ENCODE measurements at places on chromosomes 6 and 20. TPM values are rescaled to one million over a fixed set of nuclear protein-coding genes. Genes with fewer than 3 reads are reported as not detected.

Gene CLIC5
- total RNA-seq, result 0.35 TPM

Gene TGM3
- 0.29 TPM for total RNA-seq

Gene TCF15
- total RNA-seq, result not detected

Gene TIAM2
- 1.6 TPM for total RNA-seq

Gene CDH26
- total RNA-seq, result 0.25 TPM

Gene ALDH8A1
- 173 TPM for total RNA-seq

Gene ENPP1
- 61.6 TPM for total RNA-seq

All from right lobe of liver (tissue), 6 donors.